ENCODE measurements at places on chromosomes 6 and 20.

DNA sequence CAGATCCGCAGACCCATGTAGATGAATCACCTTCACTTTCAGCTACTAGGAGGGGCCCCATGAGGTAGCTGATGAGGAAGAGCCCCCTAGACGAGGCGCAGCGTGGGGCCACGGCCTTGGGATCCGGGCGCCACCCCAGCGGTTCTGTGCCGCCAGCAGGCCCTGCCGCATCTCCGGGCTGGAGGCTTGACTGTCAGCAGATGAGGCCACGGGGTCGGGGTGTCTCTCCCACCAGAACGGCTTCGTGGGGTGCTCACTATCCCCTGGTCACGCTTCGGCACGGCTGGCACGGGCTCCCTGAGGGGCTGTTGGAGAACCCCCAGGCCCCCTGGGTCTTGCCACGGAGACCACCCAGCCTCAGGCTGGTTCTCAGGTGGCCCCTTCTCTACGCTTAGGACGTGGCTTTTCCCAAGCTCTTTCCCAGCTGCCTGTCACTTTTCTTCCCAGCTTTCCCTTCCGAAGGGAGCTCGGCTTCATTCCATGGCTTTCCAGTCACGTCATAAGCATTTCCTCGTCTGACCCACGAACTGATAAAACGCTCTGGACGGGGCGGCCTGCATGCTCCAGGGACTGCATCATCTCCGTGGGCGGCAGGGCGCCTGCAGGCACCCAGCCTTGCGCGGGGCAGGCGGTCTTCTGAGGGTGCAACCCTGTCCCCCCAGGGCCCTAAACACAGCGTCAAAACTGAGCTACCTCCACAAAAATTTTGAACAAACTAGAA, 85.9 kb downstream of the THBS2 start:
- no peak for DNase-seq

DNA sequence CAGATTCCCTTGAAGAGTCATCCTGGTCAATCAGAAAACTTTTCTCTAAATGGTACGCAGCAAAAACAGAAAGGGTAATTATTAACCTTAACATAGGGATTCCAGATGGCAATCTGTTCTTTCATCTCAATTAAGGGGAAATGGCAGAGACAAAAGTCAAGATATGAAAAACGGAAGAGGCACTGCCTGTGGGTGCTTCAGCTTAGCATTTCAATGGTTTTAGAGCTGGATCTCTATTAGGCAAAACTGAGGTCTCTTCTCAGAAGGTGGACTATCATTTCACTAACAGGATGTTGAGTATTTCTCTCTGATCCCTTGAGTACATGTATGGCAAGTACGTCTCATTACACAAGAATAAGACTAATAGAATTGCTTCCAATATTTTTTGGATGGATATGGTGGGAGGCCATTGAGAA, 296.9 kb downstream of the HIVEP2 start:
- DNase-seq, result no peak

DNA sequence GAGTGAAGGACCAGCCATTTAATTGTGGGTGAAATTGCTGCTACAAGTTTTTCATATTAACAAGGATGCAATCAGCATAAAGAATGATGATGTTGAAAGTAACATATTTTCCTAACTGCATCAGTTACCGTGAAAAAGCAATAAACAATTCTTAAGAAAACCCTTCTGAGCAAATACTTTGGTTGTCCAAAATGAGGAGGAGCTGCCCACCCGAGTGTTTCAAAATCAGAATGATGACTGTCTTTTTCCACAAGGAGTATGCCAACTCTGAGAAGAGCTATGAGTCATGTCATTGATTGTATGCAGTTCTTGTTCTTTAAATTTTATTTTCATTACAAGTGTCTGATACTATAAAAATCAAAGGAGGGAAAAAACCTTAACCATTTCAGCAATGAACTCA, 470.5 kb downstream of the COL12A1 start:
- DNase-seq, result peak; percentile 60

- no peak for DNase-seq
Measured at GRCh38 chr20:4775322-4776078, 53.8 kb downstream of the PRND start.
